ENCODE measurements at places on chromosomes 2 and 18.

DNA sequence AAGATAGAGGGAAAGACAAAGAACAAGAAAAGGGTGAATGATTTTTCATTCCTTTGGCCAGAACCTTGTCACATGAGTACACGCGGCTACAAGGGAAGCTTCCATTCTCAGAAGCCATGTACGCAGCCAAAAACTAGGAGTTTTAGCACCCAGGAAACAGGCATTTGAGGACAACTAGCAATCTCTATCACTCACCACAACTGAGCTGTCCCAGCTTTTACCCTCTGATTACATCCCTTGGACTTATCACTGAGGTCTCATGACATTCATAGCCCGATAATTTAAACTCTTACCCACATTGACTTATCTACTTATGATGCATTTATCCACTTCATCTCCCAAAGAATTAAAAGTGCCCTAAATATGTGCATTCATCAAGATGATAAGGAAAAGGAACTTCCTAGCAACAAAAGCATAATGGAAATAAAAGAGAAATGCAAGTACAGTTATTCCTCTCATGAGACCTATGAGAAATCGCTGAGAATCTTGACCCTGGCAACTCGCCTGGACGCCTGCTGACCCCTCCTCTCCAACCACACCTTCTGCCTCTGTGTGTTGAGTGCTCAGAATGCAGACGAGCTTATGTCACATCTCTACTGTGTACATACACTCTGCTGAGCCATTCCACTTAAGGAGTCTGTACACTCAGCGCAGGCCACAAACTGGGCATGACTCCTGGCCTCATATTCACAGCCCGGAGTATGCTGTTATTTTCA lies 28.7 kb upstream of the MFSD6 start:
- no peak for DNase-seq

- DNase-seq: no peak
These were observed 123.7 kb downstream of the DIS3L2 start for GRCh38 chr2:232085164-232085563.

DNA sequence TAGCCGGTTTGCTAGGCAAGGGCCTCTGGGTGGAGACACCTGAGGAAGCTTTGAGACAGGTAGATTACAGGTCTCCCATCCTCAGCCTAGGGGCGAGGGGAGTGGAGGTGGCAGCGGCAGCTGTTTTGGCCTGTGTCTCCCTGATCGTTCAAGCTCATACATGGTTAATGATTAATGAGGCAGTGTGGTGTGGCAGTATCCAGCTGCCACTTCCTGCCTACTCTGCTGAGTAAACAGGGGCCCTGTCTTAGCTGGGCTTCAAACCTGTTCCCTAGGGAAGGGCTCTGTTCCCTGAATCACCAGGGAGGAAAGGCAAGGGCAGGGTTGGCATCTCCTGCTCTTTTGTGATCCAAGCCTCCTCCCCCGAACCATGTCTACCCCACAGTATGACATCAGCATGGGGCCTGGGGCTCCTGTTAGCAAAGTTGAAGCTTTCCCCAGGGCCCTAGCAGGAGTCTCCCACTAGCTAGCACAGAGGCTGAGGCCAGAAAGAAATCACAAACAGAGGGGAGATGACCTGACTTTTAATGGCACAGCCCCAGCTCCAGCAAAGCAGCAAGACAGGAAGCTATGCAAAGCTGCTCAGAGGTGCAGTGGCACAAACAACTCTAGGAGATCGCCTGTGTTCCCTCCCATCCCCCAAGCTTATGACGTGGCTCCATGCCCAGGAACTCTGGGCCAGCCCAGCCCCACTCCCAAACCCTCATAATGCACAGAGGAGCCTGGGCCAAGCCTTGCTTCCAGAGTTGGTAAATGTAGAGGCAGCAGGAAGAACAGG lies 3.7 kb upstream of the TUBA4B start:
- peak; percentile 76 for DNase-seq

GRCh38 chr18:35392375-35392774 lies 15.2 kb upstream of the ZNF396 start:
- no peak for DNase-seq

DNA sequence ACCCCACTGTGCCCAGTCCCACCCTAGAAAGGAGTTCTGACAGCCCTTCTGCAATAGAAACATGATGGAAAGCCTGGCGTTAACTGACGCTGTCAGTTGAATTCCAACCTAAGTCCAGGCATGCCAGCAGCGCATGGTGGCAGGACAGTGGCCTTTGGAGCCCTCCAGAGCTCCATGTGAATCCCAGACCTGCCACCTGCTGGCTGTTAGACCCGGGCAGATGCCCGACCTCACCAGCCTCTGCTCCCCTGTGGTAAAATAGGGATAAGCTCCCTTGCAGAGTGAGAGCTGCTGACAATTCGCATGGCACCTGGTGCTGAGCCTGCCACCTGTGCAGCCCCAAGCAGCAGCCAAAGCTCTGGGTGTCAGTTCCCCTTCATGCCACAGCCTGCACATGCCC lies 138.6 kb downstream of the LOXHD1 start:
- no peak for DNase-seq

DNA sequence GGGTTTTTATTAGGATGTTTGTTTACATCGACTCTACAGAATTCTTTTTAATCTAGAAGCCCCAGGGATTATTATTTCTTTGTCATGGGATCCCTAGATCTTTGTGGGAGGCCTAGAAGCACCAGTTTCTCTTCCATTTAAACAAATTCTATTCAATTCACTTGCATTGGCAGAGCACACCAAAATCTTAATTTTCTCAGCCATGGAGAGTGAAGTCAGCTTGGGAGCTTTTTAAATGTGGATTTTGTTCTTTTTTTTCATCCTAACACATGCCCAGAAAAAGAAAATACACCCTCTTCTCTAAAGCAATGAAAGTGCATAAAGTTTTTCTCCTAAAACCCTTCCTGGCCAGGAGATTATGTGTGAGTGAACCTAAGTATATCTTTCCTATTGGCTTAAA lies 38.5 kb downstream of the CDCA7 start:
- DNase-seq: no peak

- no peak for DNase-seq
These were observed 142.7 kb downstream of the NCKAP5 start for GRCh38 chr2:133425612-133426011.

DNA sequence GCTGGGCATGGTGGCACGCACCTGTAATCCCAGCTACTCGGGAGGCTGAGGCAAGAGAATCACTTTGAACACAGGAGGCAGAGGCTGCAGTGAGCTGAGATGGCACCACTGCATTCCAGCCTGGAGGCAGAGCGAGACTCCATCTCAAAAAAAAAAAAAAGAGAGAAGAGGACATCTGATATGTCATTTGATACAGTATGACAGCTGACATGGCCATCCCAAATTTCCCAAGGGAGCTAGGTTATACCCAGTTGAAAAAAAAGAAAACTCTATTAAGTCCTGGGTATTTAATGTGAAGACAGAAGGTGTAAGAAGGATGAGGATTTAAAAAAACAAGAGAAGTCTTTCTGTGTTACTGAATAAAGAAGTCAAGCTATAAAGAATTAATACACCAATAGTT lies 23.3 kb downstream of the CLASP1 start:
- DNase-seq: no peak

DNA sequence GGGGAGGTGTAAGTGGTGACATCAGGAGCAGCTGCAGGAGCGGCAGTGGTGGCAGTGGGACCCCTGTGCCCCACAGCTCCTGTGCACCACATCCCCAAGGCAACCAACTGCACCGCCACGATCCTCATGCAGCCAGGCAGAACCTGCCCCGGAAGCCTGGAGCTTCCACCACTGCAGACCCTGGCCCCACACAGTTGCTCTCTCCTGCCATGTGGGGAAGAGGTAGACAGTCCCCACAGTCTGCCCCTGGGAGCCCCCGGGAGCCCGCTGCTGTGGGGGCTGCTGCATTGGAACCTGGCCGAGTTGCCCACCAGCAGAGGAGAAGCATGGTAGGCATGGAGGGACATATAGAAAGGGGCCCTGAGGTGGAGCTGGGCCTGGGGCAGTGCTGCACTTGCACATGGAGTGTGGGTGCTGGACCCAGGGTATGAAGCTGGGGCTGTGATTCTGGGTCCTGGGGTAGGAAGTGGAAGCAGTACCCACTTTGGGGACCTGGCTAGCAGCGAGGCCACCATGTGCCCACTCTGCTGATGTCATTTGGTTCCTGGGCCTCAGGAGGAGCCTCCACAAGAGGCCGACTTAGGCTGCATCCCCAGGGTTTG lies 623.3 kb upstream of the LRRTM4 start:
- DNase-seq: no peak

- DNase-seq: no peak
These were observed 64.8 kb upstream of the RBM44 start for GRCh38 chr2:237733677-237734300.

- DNase-seq: no peak
These were observed 37.1 kb downstream of the NHEJ1 start for GRCh38 chr2:219123356-219124135.

- DNase-seq: no peak
These were observed 35.5 kb upstream of the KIDINS220 start for GRCh38 chr2:8872821-8873432.

- no peak for DNase-seq
These were observed 421.0 kb downstream of the PARD3B start for GRCh38 chr2:204966245-204966644.

DNA sequence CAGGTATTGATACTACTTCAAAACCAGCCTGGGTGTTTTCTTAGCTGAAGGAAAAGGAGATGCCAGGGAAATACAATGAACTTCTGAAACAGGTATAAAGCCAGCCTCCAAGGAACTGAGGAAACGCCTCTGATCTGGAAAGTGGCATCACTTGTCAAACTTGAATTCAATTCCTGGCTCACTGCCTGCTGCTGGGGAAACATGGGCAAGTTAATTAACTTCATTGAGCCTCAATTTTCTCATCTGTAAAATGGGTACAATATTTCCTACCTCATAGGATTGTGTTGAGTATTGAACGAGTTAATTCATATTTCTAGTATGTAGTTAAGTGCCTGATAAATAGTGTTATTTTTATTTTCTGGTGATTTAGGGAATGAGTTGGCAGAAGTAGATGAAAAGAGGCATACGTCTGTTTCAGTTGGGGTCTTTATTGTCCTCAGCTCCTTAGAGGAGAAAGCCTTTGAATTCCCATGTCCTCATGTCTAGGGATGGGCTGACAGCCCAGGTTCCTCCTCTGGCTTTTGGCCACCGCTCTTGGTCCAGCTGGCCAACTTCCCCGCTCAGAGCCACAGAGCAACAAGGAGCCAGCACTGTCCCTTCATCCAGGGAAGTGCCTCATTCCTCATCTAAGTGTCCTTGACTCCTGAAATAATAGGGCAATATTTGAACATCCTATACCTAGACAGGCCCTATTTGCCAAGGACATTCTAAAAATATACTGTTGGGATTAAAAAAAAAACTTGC lies 210.5 kb upstream of the GATA6 start:
- DNase-seq: no peak

DNA sequence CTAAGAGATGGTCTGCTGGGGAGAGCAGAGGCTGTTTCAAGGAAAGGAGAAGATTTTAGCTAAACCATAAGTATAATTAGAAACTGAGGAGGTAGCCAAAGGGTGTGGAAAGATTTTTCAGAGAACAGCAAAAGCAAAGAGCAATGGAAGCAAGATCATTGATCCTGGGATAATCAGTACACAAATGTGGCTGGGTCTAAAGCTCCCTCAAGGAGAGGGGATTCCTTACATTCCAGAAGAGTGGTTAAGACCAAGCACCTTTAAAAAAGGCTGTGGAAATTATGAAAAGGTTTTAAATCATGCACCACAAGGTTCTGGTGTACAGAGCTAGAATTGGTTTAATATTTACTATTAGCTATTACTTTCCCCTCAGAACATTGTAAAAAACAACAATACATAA lies 246.0 kb upstream of the UBE2E3 start:
- no peak for DNase-seq

GRCh38 chr2:118296663-118297062 lies 208.4 kb downstream of the INSIG2 start:
- no peak for DNase-seq

DNA sequence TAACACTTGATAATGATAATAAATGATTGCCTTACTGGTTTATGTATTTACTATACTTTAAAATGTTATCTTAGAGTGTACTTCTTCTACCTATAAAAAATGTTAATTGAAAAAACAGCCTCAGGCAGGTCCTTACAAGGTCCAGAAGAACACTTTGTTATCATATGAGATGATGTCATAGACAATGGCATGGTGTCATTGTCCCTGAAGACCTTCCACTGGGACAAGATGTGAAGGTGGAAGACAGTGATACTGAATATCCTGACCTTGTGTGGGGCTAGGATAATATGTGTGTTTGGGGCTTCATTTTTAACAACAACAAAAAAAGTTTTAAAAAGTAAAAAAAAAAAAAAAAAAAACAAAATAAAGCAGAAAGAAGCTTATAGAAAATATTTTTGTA lies 342.2 kb upstream of the KYNU start:
- DNase-seq: no peak

GRCh38 chr2:144943293-144943941 lies 423.5 kb upstream of the ZEB2 start:
- DNase-seq: no peak

DNA sequence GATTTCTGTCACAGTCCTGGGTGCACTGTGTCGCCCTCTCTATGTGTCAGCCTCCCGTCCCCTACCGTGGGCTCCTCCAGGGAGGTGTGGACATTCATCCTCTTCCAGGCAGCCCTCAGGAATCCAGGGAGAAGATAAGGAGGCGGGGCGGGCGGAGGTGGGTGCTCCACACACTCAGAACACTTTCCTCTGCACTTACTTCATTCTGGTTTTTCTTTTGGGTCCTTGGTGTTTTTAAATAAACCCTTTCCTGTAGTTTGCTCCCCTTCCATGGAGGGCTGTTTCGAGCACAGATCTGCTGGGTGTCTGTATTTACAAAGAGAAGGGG lies 183.9 kb downstream of the FAM210A start:
- no peak for DNase-seq

DNA sequence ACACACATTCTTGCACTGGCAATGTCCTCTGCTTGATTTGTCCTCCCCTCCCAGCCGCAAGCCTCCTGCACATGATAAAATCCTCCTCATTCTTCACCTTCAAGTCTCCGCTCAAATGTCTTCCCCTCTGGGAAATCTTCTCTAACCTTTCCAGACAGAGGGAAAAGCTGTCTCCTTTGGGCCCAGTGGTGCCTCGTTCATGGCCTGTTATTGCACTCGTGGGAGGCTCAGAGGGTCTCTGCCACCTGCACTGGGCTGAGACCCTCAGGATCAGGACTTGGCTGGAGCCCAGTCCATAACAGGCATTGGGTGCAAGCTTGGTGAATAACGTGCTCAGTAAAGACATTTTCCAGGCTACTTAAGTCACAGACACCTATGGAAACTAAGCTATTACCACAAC lies 68.6 kb downstream of the PTGR3 start:
- no peak for DNase-seq

DNA sequence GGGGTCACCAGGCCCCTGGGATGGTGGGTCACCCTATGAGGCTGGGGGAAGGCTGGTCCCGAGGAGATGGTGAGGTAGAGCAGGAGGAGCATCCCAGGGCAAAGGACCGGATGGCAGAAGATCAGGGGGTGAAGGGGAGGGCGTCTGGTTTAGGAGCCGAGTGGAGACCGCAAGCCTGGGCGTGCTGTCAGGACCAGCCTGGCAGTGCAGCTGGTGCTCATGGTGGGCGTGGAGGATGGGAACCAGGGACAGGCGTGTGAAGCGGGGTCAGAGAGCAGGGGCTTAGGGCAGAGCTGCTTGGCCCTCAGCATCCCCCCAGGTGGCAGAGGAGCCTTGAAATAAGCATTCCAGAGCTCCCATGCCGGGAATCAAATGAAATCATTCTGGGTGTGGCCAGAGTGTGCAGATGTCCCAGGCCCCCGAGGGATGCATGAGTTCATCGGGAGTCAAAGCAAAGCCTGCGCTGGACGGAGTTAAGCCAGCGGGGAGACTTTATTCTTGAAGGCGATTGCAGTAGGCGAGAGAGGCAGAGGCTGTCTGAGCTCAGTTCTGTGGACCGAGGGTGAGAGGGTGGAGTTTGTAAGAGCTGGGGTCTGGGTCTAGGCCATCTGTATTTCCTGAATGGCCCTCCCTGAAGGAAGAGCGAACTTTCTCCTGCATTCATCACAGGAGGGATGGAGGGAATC lies 33.1 kb upstream of the MBP start:
- DNase-seq: no peak

Data from CD8-positive, alpha-beta T cell (primary cell).